Mesothelial cell of epicardium (in vitro differentiated cells): ENCODE measurements at places on chromosomes 6 and 20.

DNA sequence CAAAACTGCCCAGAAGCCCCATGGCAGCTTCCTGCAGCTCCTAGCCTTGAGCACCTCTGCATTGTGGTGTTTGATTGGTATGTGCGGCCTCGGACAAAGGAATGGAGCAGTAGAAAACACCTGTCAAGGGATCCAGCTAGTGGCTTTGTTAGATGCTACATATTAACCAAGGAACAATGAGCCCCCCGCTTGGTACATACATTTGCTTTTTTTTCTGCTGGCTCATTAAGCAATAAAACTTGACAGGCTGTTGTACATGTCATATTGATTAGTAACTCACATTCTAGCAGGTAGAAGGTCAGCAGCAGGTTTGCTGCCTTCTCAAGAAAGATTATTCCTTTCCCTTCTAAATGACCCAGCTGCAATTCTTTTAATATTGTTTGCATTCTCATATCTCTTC lies 937 bp downstream of the SPACA1 start:
- DNase-seq = no peak

GRCh38 chr6:51800603-51801002 lies 286.8 kb downstream of the PKHD1 start:
- DNase-seq = no peak

DNA sequence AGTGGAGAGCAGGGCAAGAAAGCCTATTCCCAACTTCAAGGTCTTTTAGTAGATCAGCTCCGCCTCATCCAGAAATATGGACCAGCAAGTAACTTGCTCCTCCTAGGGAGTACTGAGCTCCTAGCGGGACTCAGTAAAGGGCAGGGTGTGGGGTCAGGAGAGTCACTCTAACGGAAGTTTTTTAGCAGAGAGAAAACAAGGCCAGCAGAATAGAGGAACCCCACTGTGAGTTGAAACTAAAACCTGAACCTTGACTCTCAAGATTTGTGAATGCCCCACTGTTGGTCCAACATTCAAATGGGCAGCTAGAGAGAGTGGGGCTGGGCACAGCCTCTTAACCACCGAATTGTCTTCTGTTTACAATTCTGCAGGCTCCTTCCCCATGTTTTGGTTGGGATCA lies 244.8 kb downstream of the FARS2 start:
- DNase-seq = no peak

DNA sequence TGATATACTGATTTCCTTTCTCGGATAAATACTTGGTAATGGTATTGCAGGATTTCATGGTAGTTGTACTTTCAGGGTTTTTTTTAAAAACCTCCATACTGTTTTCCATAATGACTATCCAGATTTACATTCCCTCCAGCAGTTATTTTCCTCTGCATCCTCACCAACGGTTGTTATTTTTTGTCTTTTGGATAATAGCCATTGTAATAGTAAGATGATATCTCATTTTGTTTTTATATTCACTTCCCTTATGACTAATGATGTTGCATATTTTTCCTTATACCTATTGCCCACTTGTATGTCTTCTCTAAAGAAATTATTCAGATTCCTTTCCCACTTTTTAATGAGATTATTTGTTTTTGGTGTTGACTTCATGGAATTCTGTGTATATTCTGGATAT lies 231.0 kb downstream of the MEI4 start:
- DNase-seq = no peak

DNA sequence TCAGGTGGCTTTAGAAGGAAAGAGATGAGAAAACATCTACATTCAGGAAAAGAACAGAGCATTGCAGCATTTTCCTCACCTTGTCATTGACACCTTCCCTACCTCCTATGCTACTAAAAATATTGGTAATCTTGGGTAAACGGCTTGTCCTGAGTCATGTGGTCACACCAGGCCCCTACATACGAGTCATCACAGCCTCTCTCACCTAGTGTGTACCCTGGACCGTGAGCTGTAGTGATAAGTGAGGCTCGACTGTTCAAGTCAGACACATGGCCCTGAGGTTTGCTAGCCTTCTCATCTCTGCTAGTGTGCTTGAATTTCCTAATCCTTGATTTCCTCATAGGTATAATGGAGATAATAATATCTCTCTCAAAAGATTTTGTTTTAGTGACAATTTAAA lies 29.6 kb upstream of the TMEM244 start:
- no peak for DNase-seq

- DNase-seq = no peak
Measured at GRCh38 chr20:62354031-62354808, 12.9 kb downstream of the LAMA5 start.
